ENCODE measurements at places on chromosomes 11 and 22. TPM values are rescaled to one million over a fixed set of nuclear protein-coding genes. Genes with fewer than 3 reads are reported as not detected.

Gene NLRP14
- not detected for total RNA-seq

Gene INPP5J
- 0.49 TPM for total RNA-seq

DNA sequence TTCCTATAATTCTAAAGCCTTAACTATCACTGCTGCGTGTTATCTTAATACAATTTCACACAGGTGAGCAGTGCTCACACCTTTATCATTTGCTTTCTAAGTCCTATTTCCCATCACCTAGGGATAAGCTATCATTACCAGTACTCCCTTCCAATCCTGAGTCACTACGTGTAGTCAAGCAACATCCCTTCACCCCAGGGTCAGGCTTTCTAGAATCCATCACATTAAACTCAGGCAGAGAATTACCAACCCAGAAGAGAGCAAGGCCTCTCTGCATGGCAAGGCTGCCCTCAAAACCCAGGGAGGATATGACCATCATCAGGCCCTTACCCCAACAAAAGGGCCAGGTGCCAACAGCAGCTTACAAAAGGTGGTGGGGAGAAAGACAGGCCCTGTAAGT, 9.8 kb downstream of the PACSIN2 start:
- DNase-seq, result peak; percentile 62

GRCh38 chr11:82714346-82715174, 19.1 kb downstream of the FAM181B start:
- DNase-seq, result no peak

DNA sequence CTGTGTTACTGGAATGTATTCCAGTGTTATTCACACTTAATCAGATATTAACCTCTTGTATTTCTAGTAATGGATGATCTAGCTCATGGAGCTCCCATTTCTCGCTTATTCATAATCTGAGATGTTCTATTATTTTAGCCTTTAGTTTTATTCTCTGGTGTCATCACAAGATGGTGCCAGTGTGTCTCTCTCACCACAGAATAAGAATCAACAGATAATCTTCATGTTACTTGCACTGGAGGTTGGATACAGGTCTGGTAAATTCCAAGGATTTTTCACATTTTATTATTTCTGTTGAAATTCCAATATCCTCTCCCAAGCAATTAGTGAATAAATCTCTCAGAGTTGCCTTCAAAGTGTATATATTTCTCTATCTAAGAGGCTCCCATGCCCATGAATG, 74.6 kb downstream of the CASP12 start:
- DNase-seq, result peak; percentile 42

- no peak for DNase-seq
Measured at GRCh38 chr11:44880511-44880910, 70.2 kb downstream of the TP53I11 start.

DNA sequence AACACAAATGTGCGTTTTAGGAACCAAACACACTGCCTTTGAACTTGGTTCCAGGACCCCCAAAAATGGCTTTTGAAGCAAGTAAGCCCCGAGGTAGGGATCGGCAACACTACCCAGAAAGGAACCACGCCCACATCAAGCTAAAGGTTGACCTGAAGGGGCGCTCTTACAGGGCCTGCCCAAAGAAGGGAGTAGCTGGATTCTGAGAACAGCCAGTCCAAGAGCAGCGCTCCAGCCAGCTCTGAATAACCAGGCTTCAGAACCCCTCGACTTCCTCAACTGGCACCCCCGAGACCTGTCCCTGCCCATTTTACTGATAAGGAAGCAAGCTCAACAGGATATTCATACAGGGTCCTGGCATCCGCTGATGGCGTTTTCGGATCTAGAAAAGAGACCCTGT, 18.9 kb upstream of the MOB2 start:
- DNase-seq, result no peak

DNA sequence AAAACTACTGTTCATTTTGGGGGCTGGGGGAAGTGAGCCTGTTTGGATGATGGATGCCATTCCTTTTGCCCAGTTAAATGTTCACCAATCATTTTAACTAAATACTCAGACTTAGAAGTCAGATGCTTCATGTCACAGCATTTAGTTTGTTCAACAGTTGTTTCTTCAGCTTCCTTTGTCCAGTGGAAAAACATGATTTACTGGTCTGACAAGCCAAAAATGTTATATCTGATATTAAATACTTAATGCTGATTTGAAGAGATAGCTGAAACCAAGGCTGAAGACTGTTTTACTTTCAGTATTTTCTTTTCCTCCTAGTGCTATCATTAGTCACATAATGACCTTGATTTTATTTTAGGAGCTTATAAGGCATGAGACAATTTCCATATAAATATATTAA, 87.1 kb upstream of the BIRC3 start:
- DNase-seq, result no peak
